HepG2 (cell line): ENCODE measurements at places on chromosomes 5 and 9.

GRCh38 chr5:122842016-122842580, 3.3 kb upstream of the SNX24 start:
- DNase-seq = no peak

DNA sequence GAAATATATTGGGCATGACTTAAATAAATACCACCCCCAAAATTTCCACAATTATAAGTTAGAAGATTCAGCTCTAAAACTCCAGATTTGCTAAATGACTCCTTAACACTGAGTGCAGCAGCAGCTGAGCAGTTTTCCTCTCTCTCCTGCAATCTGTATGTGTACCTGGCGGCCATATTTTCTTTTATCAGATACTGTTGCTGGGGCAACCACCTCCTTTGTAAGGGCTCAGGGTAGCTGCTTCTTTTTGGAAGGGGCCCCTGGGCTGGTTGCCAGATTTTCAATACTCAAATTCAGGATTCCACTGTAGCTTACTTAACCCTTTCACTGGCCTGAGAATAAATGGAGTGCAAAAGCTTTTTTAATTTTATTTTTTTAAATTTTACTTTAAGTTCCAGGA, 197.0 kb downstream of the TAF11L14 start:
- DNase-seq = no peak

DNA sequence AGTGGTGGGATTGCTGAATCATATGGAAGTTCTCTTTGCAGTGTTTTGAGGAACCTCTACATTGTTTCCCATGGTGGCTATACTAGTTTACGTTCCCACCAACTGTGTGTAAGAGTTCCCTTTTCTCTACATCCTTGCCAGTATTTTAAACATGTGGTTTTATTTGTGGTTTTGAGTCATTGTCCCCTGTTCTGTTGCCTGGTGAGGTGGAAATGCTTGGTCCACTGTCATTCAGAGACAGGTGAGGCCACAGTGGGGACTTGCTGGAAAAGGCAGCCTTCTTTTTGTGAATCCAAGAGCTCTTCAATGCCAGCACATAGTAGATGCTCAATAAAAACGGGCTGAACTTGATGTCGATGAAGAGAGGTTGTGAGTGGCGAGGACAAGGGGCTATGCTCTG, 44.2 kb downstream of the SH3PXD2B start:
- no peak for DNase-seq

- DNase-seq = no peak
These were observed 60.4 kb downstream of the GLRA1 start for GRCh38 chr5:151864061-151864748.

DNA sequence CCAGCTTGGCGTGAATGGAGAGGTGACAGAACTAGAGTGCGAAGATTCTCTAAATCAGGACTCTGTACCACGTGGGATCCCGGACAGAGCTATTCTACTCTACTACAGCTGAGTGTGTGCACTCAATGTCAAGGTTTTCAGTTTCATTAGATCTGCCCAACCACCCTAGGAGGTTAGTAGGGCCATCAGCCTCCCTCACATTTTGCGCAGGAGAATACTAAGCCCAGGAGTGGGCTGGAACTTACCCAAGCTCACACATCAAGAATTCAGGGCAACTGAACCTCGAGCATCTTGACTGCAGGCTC, 68.3 kb upstream of the TBC1D2 start:
- DNase-seq = no peak

GRCh38 chr5:124644138-124644537, 102.3 kb downstream of the ZNF608 start:
- no peak for DNase-seq
